Naive thymus-derived CD8-positive, alpha-beta T cell (primary cell): ENCODE measurements at places on chromosomes 7 and 10.

- DNase-seq = no peak
Observed at GRCh38 chr10:13001887-13002212, 337 bp upstream of the CCDC3 start.

- no peak for DNase-seq
Observed at GRCh38 chr7:155495440-155496248, 37.7 kb downstream of the EN2 start.

DNA sequence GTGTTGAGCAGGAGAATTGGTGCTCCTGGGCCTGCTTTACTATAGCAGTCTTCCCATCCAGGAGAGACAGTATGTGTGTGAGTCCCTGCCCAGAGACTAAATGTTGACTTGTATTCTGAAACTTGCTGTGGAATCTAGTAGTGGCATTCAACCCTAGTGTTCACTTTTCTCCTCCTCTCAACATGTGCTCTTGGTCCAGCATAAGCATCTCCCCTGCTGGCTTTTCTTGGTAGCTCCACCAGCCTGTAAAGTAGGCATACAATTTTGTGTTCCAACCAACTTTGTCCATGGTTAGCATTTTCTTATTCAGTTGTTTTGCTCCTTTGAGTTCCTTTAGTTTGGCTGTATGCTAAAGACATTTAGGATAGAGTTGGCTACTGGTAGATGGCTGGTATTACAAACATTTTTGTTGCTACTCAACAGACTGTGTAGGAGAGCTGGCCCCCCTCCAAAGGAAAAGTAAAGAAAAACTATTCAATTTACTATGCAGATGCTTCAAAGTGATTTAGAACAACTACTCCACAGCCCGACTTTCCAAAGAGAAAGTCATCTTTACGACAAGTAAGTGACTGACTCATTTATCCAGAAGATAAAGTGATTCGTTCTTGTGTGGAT lies 46.0 kb downstream of the ASB4 start:
- DNase-seq = no peak

GRCh38 chr10:50469288-50469687 lies 154.5 kb downstream of the SGMS1 start:
- DNase-seq = no peak

- DNase-seq = no peak
Observed at GRCh38 chr10:56351909-56352630, 9.0 kb downstream of the ZWINT start.
